BJ (cell line): ENCODE measurements at places on chromosomes 6 and 20. TPM values are rescaled to one million over a fixed set of nuclear protein-coding genes. Genes with fewer than 3 reads are reported as not detected.

DNA sequence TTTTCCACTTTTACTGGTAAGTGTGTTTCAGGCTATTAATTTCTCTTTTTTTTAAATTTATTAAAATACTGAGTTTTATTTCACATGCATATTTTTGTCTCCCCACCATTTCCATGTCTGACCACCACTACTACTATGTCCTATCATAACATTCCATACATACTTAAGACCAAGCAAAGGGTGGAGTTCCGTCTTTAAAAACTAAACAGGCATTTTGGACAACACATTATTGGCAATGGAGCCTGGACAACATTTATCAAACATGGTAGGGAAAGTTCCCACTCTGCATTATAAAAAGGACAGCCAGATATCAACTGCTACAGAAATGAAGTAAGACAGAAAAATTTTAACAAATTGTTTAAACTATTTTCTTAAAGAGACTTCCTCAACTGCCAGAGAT is 91.9 kb downstream of the LMBRD1 start:
- DNase-seq: no peak

GRCh38 chr6:159053781-159054398 is 9.1 kb upstream of the TAGAP start:
- DNase-seq: no peak

The BCAS4 gene
- 22.6 and 31.6 TPM in 2 replicates for polyA plus RNA-seq

The GSS gene
- 85.9 and 110 TPM in 2 replicates for polyA plus RNA-seq

GRCh38 chr6:51129043-51129442 is 310.4 kb downstream of the TFAP2B start:
- DNase-seq: no peak

The BMP7 gene
- polyA plus RNA-seq: not detected in 2 replicates

The PRND gene
- not detected in 2 replicates for polyA plus RNA-seq

- DNase-seq: no peak
These were observed 1.9 kb downstream of the CST9L start for GRCh38 chr20:23566199-23566932.

DNA sequence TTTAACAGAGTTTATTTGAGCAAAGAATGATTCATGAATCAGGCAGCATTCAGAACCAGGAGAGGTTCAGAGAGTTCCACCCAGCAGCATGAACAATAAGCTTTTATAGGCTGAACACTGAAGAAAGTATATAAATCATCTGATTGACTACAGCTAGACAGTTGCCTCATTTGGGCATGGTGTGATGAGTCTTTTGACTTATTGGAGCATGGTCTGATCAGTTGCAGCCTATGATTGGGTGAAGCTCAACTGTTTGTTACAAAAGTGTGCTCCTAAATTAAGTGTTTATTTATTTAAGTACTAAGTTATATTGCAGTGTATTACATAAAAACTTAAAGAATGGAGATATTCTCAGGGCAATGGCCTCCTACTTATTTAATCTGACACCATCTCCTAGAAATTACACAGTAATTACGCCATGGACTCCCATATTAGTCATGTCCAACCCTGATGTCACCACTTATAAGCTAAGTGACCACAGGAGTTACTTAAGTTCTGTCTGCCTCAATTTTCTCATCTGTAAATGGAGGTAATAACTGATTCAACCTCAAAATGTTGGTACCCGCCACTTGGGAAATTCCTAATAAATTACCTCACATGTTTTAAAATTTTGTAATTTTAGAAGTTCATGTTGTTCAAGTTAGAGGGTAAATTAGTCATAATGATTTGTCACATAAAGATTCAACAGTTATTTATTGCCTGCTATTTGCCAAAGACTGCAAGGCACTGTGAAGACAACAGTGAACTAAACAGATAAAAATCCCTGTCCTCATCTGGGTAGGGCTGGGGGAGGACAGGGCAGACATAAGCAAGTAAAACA is 15.2 kb upstream of the ROS1 start:
- peak; percentile 100 for DNase-seq

- DNase-seq: peak; percentile 19
These were observed 35.2 kb downstream of the NDUFAF5 start for GRCh38 chr20:13819885-13820645.

DNA sequence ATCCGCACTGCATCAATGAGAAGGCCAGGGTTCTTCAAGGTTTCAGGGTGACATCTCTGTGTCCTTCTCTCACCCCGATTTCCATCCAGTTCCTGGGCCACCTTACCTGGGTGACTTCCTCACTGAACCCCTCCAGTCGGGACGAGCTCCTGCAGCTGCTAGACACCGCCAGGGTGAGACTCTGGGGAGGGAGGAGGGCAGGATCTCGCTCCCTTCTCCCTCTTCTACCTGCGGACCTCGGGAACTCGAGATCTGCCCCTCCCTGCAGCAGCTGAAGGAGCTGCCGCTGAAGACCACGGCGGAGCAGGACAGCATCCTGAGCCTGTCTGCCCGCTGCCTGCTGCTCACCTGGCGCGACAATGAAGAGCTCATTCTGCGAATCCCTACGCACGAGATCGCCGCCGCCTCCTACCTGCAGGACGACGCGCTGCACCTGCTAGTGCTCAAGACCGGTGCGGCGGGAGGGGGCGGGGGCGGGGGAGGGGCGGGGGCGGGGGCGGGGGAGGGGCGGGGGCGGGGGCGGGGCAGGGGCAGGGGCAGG is 7.5 kb downstream of the CCM2L start:
- no peak for DNase-seq

DNA sequence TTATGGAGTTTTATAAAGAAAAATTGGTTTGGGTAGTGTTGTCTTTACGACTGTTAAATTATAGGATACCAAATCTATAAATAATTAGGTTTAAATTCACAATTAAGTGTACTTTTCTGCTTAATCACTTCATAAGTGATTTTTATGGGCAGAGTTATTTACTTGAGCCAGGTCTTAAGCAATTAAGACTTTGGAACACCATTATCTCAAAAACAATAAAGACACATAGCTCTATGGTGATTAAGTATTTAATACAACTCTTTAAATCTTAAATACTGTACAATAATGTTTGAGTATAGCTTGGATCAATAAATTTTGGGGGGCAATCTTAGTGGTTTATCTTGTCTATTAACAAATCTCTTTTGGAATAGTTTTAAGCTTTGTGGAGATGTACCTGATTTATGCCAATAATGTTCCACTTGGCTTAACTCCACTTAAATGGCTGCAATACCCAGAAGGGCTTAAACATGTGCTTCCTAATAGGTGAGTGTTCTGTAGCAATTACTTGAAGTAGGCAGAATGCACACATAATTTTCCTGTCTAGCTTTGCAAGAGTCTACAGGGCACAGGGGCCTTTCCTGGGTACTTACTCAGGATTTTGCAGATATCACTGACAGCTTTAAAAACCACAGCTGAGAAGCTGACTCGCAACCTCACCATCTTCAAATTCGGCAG is 7.5 kb downstream of the FERMT1 start:
- DNase-seq: no peak

The ZFP57 gene
- 0.27 and 0.32 TPM in 2 replicates for polyA plus RNA-seq

DNA sequence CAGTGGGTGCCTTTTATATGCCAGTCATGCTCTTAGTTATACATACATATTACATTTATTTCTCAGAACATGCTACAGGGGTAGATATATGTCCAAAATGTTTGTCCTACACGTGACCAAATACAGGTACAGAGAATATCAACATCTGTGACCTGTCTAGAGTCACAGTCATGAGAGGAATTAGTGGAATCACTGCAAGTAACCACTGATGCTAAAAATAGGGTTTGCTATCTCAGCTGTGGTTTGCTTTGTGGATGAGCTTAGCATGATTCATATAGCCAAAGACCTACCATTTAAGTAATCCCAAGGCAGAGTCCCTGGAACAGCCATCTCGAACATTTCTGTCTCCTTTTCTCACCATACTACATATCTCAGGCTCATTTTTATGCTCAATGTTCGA is 32.3 kb downstream of the GSTA3 start:
- DNase-seq: peak; percentile 72
